Lung (tissue), 17 donors: ENCODE measurements at places on chromosomes 7 and 10.
A peak's percentile ranks its signal among the peaks of the same experiment; 100 is the strongest.

GRCh38 chr10:73232887-73233286 is 14.2 kb downstream of the DNAJC9 start:
- DNase-seq: no peak

DNA sequence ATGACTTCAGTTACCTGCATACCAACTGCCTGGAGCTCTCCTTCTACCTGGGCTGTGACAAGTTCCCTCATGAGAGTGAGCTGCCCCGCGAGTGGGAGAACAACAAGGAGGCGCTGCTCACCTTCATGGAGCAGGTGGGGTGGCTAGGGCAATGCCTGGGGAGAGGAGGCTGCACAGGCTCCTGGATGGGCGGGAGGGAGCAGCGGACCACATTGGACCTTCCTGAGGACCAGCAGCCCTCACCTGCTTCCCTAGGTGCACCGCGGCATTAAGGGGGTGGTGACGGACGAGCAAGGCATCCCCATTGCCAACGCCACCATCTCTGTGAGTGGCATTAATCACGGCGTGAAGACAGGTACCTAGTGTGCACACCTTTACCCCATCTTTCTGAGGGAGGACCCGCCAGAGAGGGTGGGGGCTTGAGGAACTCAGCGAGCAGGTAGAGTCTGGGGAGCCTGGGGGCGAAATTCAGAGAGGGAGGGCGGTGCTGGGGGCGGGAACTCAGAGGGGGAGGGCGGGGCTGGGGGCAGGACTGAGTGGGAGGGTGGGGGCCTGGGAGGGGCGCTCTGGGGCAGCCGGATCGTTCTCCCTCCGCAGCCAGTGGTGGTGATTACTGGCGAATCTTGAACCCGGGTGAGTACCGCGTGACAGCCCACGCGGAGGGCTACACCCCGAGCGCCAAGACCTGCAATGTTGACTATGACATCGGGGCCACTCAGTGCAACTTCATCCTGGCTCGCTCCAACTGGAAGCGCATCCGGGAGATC is 9.0 kb downstream of the AEBP1 start:
- DNase-seq: no peak

- DNase-seq: no peak
These were observed 235.3 kb downstream of the CCDC3 start for GRCh38 chr10:12766223-12766622.

DNA sequence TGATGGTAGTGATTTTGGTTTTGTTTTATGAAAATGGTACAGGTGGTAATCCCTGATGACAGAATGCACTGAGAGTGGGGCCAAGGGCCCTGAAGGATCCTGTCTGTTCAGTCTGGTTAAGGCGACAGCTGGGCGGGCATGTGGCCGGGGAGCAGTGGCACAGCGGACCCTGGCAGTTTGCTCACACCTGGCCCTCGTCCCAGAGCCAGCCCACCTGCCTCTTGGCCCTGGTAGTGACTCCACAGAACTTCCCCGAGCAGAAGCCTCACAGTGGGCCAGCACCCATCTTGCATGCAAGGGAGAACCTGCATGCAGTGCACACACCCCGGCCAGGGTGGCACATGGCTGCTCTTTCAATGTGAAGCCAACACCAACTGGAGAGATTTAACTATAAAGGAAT is 82.8 kb downstream of the ALOX5 start:
- no peak for DNase-seq

- no peak for DNase-seq
These were observed 21.4 kb downstream of the STAMBPL1 start for GRCh38 chr10:88901206-88901983.

GRCh38 chr10:34161777-34162370 is 653.2 kb downstream of the PARD3 start:
- DNase-seq: no peak

DNA sequence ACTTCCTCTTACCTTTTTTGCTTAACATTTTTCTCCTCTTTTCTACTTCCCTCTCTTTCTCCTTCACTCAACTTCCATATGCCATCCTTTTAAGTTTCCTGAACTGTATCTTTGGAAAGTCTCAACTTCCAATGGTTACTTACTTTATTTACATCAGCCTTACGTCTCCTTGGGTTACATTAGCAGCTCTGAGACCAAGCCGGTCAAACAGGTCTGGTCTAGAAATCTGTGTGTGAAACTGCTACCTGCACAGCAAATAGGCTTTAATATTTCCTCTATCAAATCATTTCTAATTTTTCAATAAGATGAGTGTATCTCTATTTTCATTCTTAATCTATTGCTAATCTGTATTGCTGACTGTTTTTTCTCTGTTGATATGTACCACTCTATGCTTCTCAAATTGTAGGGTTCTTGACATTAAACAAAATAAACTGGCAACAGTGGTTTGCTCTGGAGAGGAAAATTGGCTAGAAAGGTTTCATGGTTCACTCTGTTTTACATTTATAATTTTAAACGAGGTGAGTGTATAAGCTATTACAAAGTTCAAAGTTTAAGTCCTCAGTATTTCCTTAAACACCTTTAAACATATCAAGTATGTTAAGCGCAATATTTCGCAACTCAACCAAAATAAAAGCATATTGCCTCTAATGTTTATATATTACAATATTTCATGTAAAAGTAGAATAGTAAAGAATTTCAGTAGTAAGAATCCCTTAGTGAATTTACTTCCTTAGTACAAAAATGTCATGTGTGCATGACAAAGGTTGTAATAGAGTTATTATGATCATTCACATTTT is 3.6 kb upstream of the SEMA3C start:
- DNase-seq: peak; percentile 54
